ENCODE measurements at places on chromosomes 5 and 9.

- no peak for DNase-seq
Observed at GRCh38 chr5:158958021-158958994, 141.4 kb downstream of the EBF1 start.

- no peak for DNase-seq
Observed at GRCh38 chr5:159018855-159019254, 80.9 kb downstream of the EBF1 start.

DNA sequence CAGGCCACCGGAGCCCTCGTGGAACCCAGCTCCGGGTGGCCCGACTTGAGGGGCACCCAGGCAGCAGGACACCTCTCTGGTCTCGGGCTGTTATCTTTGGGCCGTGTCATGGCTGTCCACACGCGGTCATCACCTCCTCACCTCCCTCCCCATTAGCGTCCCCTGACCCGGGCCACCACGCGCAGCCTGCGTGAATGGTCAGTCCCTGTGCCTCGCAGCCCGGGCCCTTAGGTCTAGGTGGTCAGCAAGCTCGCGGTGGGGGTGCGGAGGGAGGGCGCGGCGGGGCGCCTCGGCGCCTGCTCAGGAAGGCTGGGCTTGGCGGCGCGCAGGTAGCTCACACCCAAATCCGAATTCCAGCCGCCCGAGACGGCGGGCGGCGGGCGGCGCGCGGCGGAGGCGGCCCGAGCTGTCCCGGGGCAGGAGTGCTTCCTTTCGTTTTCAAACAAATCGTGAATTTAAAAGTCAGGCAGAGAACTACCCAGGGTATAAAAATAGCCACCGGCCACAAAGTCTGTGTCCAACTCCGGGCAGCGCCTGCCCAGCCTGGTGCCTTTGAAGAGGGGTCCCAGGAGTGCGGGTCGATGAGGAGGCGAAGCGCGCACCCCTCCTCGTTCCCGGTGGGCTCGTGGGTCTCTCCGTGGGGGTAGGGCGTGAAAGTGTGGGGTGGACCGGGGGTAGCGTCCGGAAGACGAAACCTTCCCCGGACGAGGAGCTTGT is 1.0 kb upstream of the RXRA start:
- no peak for DNase-seq

GRCh38 chr9:72856972-72857623 is 95.8 kb downstream of the ALDH1A1 start:
- no peak for DNase-seq

GRCh38 chr9:89417832-89418473 is 80.0 kb downstream of the SEMA4D start:
- no peak for DNase-seq

DNA sequence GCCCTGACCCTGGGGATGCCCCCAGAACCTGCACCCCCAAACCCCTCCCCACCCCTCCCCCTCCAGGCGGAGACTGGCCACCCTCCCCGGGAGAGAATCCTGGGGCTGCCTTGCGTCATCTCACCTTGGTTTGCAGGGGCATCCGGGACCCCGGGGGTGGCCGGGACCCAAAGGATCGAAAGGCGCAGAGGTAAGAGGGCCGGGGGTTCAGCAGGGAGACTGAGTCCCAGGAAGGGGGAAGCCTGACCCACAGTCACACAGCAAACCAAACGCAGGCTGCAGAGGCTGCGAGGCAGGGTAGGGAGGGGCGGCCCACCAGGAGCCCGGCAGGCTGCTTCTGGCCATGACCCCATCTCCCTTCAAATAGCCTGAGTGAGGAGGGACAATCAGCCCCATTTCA is 33.8 kb upstream of the ORM1 start:
- no peak for DNase-seq

DNA sequence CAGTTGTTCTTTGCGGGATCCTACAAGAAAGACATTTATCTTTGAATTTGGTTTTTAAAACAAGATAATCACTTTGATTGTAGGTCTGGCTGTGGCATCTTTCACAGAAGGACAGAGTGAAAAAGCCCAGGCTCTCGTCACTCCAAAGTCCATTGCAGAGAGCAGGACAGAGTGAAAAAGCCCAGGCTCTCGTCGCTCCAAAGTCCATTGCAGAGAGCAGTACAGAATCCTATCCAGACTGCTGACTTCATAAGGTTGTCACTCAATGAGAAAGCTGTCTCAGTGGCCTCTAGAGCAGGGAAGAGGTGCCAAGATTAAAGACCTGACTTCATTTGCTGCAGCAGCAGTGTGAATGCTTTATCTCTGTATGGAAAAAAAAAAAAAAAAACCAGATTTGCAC is 16.3 kb upstream of the GPX8 start:
- DNase-seq, result no peak

- no peak for DNase-seq
Observed at GRCh38 chr9:77892955-77893514, 138.6 kb downstream of the GNAQ start.

GRCh38 chr9:13443346-13444244 is 164.1 kb upstream of the MPDZ start:
- peak; percentile 66 for DNase-seq

DNA sequence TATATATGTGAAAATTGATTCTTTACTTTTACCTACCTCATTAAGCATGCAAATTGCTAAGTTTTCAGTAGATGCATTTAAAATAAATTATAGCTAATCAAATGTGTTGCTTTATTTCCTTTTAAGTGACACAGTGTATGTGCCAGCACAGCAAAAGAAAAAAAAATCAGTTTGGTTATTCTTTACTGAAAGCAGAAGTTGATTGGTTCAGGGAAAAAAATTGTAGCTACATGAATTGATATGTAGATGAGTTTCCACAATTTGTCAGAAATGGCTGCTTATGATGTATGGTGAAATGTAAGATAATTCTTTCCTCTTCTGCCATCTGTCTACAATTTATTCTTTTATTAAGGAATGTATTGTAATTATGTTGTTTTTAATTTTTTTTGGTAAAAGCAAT is 57.8 kb downstream of the PARP8 start:
- no peak for DNase-seq

DNA sequence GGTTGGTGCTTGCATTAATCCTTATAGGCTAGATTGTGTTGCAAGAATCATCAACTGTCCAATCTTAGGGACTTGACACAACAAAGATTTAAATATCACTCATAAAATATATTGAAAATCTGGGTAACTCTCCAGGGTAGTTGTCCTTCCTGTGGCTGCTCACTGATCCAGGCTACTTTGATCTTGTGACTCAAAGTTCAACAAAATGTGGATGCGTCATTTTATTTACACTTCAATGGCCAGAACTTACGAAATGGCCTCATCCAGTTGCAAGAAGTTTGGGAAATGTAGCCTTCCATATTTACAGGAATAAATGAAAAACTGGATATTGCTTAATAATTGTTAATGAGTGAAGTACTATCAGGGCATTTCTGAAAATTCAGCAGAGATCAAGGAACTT is 235.5 kb upstream of the ACTBL2 start:
- DNase-seq, result no peak

GRCh38 chr5:175517824-175518450 is 39.6 kb downstream of the SFXN1 start:
- no peak for DNase-seq

Measured in NCI-H1092 (cell line).